ENCODE measurements at places on chromosomes 12 and 14.

- DNase-seq = no peak
Measured at GRCh38 chr12:90027041-90027440, 318.4 kb upstream of the ATP2B1 start.

DNA sequence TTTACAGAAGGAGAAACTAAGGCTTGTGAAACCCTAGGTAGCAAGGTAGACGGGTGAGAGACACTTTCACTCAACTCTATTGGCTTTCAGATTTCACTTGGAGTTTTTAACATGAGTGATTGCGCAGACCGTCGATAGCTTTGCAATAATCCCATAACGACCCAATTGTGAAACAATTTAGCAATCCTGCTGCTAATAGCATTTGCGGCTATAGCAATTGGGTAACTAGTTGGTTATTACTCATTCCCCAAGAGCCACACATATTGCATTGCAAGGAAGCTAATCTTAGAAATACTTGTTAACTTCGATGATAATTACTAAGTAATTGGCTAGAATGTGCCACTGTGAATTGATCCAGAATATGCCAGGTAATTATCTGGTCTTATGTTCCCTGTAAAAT, 159.9 kb upstream of the NOS1 start:
- DNase-seq = no peak

GRCh38 chr14:38547961-38548490, 292.1 kb upstream of the CLEC14A start:
- DNase-seq = no peak

DNA sequence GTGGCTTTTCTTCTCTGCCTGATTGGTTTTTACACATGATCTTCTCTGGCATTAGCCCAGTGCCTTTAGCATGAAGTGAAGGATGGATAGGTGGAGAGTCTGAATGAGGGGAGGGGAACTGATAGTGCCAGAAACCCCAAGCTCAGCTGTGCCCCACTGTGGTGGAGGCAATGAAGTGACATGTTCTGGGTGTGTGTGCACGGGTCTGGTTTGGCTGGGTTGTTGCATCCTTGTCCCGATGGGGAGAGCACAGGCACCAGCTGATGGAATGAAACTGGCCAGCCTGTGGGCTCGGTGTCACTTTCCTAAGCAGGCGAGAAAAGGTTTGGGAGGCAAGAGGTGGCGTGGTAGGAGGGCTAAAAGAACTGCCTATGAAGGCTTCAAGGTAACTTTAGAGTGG, 65.3 kb downstream of the CACNA1C start:
- peak; percentile 15 for DNase-seq

DNA sequence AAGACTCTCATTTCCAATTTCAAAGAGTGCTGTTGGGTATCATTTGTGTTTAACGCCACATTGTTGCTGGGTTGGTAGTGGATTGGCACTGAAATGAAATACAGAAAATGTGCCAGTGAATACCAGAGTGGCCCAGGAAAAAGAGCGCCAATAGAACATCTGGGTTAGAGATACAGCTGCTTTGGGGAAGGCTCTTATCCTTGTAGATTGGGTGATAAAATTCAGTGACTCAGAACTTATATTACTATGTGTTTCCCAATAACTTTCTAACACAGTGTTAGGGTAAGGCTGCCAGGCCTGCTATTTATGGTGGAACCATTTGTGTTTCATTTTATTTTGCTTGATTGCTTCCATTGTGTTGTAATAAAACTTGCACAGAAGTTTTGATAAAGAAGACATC, 168.2 kb upstream of the SSTR1 start:
- DNase-seq = no peak

DNA sequence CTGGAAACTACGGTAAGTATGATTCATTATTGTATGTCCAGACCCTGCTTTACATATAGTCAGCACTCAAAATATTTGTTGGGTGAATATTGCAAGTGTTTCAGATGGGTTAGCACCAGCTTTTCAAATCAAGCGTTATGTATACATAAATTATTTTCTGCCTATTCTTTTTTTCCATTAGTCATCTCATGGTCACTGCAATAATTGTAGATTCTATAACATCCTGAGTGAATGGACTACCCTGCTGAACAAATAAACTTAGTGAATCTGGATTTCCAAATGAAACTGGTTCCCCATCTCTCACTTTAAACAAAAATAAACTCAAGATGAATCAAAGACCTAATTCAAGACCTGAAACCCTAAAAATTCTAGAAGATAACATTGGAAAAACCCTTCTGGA, 152.3 kb downstream of the DIO2 start:
- DNase-seq = no peak

DNA sequence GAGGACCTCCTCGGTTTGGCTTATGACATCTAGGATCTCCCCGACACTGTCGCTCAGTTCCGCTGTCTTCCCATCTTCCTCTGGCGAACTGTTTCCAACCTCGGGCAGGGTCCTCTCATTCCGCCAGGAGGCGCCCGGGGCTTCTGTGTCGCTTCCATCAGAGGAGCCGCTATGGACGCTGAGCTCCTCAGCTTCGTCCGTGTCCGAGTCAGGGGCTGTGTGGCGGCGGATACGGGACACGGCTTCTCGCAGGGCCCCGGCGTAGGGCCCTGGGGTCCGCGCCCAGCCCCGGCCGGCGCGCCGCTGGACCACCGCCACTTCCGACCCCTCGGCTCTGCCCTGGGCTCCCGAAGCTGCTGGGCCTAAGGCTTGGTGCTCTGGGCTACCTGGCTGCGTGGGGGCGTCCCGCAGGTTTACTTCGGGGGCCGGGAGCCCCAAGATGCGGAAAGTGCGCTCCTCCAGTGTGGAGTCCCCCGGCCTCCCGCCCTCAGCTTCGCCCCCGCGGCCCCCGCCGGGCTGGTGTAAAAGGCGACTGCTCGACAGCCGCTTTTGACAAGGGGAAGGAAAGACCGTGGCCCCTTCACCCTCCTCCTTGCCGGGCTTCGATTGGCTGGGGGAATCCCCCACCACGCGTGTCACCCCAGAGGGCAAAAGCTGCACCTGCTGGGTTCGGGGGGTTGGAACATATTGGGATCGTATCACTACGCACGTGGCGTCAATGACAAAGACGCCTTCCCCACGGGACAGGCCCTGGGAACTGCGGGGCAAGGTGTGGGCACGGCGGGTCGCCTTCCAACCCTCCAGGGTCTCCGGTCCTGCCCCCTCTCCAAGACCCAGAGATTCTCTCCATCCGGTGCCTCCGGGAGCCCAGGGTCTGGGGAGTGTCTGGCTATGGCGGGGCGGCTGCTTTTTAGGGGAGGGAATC, 2.1 kb downstream of the DDN start:
- peak; percentile 60 for DNase-seq

GRCh38 chr12:40382217-40382616, 157.4 kb downstream of the LRRK2 start:
- no peak for DNase-seq

- no peak for DNase-seq
Measured at GRCh38 chr12:15687583-15687982, 101.6 kb downstream of the EPS8 start.

DNA sequence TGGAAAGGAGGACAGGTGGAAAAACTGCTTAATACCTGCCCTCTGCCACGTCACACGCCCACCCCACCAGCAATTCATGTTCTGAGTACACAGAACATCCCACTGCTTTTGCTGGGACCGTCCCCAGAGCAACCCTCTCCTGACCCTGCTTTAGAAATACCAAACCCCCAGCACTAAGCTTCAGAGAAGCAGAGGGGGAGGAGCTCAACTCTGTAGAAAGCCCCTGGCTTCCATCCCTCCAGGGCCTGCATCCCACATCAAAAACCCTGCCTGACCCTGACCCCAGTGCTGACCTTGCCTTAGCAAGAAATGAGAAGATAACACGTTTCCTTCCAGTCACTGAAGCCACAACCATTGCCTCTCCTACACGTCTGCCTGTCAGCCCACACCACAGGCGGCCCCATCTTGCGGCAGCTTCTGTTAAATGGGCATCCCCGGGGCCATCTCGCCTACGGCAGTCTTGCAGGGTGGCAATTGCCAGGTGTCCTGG, 19.7 kb downstream of the VDR start:
- DNase-seq = peak; percentile 21

DNA sequence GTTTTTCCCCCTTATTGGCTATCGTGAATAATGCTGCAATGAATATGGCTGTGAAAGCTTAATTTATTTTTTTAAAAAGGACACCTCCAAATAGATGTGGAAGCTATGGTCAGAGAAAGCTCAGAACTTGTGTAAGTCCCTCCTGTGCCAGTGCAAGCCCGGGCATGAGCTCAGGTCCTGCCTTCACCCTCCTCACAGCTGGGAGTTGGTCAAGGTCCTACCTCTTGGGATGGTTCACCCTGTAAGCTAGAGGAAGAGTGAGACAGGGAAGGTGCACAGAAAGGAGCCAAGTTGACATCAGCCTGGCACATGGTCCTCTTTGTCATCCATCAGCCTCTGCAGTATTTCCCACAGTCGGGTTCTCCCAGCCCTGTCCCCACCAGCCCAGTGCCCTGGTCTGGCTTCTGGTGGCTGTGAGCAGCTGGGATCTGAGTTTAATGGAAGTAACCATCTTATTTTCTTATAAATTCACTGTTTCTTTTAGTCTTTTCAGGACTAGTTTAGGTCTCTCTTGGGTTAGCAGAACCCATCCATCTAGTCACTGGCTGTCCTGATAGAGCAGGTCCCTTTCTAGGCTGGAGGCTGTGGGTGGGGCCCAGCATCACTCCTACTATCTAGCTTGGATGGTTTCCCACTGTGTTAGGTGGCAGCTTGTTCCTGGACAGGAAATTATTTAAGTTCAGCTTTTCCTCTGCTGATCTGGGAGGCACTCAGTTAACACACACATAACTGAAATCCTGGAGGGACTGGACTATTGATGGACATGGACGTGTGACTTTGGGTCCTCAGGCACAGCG, 11.8 kb upstream of the PLEKHG3 start:
- DNase-seq = no peak

GRCh38 chr12:6603095-6603567, 4.0 kb downstream of the CHD4 start:
- DNase-seq = no peak

DNA sequence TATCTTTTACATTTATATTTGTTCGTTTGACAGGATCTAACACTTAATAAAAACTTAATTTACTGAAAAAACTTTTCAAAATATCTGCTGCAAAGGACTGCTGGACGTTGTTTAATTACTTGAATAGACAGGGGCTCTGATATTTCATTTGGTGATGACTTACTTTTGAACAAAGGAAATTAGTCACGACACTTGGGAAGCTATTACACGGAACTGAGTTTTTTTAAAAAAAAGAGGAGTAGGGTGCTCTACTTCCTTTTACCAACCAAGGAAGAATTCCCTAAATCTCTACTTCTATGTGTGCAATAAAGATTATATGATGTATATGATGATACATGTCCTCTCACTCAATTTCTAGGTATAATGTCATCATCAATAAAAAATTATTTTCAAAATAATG, 4.7 kb downstream of the FGD6 start:
- no peak for DNase-seq

- no peak for DNase-seq
Measured at GRCh38 chr14:34160619-34161018, 209.7 kb upstream of the EGLN3 start.

- no peak for DNase-seq
Measured at GRCh38 chr12:117967512-117967911, 1.3 kb downstream of the KSR2 start.

DNA sequence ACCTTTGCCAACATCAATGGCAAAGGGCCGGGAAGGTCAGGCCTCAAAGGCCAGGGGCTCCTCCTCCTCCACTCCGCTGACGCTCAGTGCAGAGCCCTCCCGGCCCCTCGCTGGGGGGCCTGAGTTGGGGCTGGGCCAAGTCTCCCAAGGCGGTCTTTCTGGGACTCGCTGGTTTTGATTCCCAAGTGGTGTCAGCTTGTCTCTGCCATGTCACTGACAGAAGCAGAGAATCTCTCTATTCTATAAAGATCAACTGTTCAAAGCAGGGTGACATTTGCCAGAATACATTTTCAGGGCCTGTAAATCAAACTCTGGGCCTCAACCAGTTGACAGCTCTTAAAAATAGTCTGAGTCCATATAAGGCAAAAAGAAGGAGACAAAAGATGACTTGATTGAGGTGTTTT, 75.9 kb downstream of the CCDC88C start:
- no peak for DNase-seq

- DNase-seq = no peak
Measured at GRCh38 chr12:71664411-71665089, 449 bp downstream of the THAP2 start.

DNA sequence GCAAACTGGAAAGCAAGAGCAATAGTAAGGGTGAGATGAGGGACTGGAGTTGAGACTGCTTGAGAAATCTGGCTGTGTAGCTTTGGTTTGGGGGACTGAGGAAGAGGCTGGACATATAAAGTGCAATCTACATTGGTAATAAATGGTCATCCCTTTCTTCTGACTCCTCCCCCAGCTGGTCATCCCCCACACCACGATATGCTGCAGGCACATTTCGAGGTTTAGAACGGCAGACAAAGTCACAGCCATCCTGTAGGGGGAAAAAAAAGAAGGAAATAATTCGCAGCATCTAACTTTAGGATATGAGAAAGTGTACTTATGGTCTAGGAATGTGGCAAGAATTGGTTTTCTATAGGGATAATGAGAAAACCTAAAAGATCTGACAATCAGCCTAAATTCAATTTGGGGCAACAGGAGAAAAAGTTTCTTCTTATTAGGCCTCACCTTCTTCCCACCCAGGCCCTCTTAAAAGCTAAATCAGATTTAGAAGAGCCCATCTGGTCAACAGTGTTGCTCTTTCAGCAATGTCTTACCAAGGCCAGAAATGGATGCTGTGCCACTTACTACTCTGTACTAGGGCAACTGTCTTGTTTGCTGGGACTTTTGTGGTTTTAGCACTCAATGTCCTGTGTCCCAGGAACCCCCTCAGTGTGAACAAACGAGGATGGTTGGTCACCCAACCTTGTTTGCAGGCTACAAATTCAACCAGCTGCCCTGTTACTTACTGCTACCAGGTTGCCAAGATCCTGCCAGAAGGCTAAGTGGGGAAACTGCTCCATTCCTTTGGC, 7.6 kb downstream of the M6PR start:
- no peak for DNase-seq

DNA sequence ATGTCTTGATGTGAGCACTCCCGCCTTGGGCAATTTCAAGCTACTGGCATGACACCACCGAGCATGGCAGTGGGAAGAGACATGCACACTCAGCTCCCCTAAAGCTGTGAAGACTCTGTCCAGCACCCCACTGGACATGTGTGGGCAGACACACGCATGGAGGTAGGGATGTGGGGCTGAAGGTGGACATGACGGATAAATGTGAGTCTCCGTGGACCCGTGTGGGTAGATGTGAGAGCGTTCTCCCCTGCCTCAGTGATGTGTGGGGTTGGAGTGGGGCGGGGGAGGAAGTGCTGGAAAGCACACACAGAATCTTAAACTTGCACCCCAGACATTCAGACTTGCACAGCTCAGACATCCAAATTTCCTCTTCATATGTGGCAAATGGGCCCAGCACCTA, 12.6 kb downstream of the SLC6A12 start:
- no peak for DNase-seq

- no peak for DNase-seq
Measured at GRCh38 chr14:105244334-105244733, 4.0 kb upstream of the BTBD6 start.

Measured in K562 (cell line).